Vagina (tissue), 2 donors: ENCODE measurements at places on chromosomes 16 and 17.

DNA sequence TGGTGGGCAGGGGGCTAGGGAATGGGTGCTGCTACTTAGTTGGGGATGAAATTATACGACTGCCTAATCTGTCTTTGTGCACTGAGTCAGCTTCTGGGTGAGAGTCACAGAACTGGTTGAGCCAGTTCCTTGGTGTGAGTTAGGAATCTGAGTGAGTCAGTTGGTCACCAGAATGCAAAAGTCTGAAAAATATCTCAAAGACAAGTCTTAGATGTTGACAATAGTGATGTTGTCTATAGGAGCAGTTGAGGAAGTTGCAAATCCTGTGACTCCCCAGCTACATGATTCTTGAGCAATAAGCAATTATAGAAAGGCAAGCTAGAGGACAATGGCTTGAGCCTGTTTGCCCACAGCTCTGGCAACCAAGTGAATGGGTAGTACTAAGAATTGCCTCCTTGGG is 399.2 kb downstream of the CNTNAP4 start:
- DNase-seq, result no peak

GRCh38 chr16:27364493-27365141 is 37.4 kb upstream of the IL21R start:
- no peak for DNase-seq

DNA sequence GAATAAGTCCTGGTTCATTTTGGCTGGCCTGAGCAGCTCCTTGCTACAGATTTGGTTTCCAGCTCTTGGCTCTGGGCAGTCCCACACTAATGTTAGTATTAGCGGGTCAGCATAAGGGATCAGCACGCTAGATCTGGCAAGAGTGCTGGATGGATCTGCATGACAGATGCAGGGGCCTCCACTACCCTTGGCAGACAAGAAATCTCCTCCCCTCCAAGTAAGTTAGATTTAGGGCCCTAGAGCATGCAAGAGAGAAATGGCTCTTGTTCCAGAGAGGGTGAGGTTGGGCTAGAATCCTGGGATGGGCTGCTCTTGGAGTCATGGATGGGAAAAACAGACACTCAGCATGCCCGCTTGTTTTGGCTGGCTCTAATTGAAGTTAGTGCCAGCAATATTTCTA is 414.3 kb downstream of the RBFOX1 start:
- DNase-seq, result no peak

DNA sequence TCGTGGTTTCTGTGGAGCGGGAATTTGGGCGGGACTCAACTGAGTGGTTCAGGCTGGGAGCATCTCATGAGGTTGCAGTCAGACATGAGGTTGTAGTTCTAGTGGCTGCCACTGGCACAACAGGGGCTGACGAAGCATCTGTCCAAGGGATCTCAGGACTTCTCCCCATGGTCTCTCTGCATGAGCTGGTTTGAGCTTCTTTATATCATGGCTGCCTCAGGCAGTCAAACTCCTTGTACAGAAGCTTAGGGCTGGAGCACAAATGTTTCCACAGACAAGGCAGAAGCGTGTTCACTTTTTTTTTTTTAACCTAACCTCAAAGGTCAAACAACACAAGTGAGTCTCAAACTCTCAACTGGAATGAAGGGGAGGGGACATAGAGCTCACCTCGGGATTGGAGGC is 243.3 kb downstream of the MSI2 start:
- no peak for DNase-seq

GRCh38 chr17:80833952-80834892 is 157.4 kb upstream of the CHMP6 start:
- no peak for DNase-seq

GRCh38 chr17:50482516-50482915 is 3.9 kb downstream of the RSAD1 start:
- DNase-seq, result no peak

- no peak for DNase-seq
These were observed 3.6 kb downstream of the FA2H start for GRCh38 chr16:74770831-74771526.

DNA sequence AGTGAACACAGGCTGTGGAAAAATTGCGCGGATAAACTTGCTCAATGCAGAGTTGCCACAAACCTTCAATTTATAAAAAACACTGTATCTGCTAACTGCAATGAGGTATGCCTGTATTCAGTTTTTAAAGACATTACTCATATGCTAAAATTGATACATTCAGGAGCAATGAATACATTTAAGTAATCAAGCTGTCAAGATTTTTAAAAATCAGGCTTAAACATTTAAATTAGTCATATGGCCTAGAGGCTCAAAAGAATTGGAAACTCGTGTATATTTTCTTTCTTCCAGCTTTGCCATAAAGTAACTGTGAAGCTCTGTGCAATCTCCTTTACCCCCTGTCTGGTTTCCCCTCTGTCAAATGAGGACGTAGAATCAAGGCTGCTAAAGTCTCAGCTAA is 4.1 kb downstream of the SYNRG start:
- no peak for DNase-seq

DNA sequence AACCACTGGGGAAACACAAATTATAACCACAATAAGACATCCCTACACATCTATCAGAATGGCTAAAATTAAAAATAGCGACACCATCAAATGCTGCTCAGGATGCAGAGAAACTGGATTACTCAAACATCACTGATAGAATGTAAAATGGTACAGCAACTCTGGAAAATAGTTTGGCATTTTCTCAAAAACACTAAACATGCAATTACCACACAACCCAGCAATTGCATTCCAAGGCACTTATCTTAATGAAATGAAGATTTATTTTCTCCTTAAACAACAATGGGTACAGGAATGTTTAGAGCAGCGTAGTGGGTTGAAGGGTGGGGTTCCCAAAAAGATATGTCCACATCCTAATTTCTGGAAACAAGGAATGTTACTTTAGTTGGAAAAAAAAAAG is 309.0 kb upstream of the PMFBP1 start:
- DNase-seq, result no peak

DNA sequence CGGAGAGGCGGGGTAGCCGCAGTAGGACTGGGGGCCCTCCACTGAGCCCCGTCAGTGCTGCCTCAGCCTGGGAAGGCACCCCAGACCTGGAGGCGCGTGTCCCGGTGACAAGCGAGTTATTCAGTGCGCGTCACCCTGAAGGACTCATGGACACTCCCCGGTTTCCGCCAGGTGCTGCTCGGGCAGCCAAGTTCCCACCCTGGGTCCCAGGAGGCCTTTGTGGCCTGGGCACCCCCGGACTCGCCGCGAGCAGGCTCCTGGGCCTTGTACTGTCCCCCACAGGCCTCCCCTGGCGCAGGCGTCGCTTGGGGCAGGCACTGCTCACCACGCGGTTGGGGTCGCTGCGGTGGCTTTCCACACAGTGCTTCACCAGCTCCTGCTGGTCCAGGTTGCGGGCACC is 7.6 kb downstream of the RNF166 start:
- no peak for DNase-seq

DNA sequence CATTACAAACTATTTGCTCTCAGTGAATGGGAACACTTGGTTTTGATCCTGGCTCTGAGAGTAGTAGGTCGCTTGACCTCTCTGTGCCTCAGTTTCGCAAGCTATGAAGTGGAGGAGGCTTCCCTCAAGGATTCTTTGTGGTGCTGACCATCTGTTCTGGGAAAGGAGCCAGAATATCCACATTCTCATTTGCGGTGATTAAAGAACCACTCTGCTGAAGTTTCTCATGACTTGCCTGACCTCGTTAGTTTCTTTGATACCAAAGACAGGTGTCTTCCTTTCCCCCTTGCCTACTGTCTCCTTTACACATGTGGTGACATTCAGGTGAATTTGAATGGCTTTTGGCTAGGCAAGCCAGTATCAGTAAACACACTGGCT is 116.0 kb downstream of the SNX29 start:
- no peak for DNase-seq

GRCh38 chr16:68000450-68000849 is 1.2 kb upstream of the DPEP2 start:
- no peak for DNase-seq

GRCh38 chr16:24085666-24086065 is 170.5 kb upstream of the CACNG3 start:
- DNase-seq, result no peak

- DNase-seq, result no peak
These were observed 16.8 kb downstream of the ABCA3 start for GRCh38 chr16:2323701-2324100.

- no peak for DNase-seq
These were observed 245.5 kb downstream of the STX8 start for GRCh38 chr17:9330141-9330540.

GRCh38 chr17:12545877-12546513 is 119.7 kb upstream of the MYOCD start:
- DNase-seq, result no peak

DNA sequence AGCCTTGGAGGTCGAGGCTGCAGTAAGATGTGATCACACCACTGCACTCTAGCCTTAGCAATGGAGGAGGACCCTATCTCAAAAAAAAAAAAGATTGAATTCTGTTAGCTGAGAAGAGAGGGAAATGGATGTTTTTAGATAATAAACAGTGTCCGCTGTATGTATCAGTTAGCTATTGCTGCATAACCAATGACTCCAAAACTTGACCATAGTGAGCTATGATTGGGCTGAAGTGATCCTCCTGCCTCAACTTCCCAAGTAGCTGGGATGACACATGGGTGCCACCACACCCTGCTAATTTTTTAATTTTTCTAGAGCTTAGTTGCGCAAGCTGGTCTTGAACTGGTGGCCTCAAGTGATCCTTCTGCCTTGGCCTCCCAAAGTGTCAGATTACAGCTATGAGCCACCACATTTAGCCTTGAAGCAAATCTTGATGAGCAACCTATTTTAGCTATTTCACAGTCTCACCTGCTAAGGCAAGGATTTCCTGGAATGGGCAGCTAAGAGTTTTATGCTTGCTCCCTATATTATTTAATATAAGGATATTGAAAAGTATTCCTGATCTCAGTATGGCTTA is 68.3 kb upstream of the ATF7IP2 start:
- DNase-seq, result no peak

DNA sequence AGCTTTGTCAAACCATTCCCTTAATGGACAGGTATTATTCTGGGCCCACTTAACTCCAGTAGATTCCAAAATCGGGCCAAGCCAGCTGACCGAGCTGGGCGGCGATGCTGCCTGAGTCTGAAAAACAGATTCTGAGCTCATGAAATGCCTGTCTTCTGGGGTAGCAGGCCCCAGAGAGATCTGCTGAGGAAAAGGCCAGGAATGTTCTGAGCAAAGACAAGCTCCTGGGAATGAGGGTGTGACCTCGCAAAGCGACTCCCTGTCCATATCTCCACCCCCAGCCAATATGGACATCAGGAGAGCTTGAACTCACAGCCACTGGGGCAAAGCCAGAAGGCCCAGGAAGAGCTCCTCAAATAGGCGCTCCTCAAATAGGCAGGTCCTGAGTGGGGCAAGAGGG is 23.7 kb downstream of the ZNF423 start:
- DNase-seq, result no peak

GRCh38 chr17:37399265-37399803 is 7.3 kb downstream of the ACACA start:
- DNase-seq, result no peak

GRCh38 chr17:61310590-61310989 is 89.1 kb upstream of the TBX2 start:
- DNase-seq, result no peak

DNA sequence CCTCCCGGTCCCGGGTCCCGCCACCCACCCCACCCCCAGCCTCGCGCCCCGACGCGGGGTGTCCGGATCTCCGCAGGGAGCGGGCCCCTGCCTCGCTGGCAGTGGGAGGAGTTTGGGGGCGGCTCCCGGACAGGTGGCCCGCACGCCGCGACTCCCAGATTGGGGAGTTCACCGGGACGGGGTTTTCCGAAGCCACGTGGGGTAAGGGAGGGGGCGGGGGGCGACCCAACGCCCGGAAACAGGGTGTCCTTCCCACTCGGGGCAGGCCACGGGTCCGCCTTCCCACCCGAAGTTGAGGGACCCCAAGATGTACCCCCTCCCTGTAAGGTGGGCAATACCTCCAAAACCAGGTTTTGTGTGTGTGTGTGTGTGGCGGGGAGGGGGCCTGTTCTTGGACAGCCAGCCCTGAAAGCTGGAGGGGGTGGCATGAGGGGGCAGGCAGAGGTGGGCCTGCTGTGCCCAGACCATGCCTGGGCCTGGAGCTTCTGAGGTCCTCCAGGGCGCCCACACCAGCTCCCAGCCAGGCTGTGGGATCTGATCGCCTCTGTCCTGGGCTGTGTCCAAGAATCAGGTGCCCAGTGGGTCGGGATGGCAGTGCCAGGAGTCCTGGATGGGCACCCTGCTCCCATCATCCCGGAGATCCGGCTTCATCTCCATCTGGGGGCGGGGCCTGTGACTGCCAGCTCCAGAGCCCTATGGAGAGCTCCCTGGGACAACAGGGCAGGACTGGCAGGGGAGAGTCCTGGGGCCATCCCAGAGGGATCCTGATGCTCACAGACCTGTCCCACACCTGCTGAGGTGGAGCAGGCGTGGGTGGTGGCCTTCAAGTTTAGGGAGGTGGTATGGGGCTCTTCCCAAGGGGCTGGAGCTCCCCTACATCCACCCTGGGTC is 767 bp downstream of the SYNGR2 start:
- no peak for DNase-seq
